ENCODE measurements at places on chromosomes 6 and 20. TPM values are rescaled to one million over a fixed set of nuclear protein-coding genes. Genes with fewer than 3 reads are reported as not detected.

DNA sequence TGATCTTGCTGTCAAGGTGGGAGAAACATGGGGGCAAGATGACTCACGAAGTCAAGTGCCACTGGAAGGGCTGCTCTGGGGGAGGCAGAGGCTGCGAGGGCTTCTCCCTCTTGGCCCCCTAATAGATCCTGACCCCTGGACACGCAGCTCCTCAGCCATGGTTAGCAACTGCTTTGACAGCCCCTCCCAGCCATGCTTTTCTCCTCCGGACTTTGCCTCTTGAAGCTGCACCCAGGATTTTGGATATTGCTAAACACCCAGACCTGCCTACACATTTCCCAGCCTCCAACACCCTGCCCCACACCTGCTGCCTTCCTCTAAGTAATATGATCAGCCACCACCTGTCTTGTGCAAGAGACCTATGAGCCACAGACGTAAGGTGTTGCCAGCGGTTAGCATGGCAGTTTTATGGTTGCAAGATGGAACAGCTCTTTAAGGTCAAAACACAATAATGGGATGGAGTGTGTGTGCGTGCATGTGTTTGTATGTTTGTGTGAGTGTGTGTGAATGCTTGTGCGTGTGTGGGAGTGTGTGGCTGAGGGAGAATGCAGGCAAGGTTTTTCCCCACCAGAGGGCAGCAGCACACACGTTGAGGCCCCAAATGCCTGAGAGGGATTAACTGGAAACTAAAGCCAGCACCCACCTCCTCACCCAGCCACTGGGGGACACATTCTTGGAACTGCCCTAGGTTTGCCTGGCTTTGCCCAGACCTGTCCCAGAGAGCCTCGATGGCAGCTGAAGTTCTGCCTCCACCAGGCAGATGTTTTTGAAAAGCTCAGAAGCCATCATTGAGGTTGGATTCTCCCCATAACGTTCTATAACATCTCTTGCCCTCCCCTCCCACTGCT is 2.5 kb downstream of the IP6K3 start:
- H3K4me1 ChIP-seq, result peaks cover 6% of the 10 kb centered on the region
- H3K4me3 ChIP-seq, result no peak overlapping the region
- no peaks in the 10 kb centered on the region for H3K36me3 ChIP-seq
- DNase-seq, result peak; percentile 53
- H3K27me3 ChIP-seq, result peaks cover 33% of the 10 kb centered on the region
- H3K27ac ChIP-seq, result no peak overlapping the region

Gene SYNGAP1
- total RNA-seq, result 82.3 TPM

- H3K36me3 ChIP-seq, result no peaks in the 10 kb centered on the region
- no peak overlapping the region for H3K4me3 ChIP-seq
- peaks cover 46% of the 10 kb centered on the region for H3K27me3 ChIP-seq
- no peak overlapping the region for H3K27ac ChIP-seq
These were observed 3.3 kb upstream of the TFAP2C start for GRCh38 chr20:56625837-56626236.

DNA sequence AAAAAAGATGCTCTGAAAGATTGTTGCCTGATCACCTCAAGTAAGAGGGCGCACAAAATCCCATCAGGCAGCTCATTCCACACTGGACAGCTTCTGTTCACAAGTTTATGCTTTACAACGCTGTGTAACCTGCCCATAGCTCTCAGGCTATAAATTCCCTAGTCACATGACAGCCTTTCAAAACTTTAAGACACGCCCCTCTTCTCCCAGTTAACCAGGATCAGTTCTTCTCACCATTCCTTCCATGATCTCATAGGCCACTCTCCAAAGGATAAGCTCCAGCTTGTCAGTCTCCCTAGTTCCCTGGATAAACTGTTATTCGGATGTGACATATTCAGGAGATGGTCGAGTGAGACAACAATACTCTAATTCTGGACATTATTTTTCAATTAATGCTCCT is 15.0 kb downstream of the ADNP start:
- peaks cover 66% of the 10 kb centered on the region for H3K4me1 ChIP-seq
- DNase-seq, result no peak
- H3K27me3 ChIP-seq, result no peaks in the 10 kb centered on the region
- peak overlapping the region; percentile 82 for H3K27ac ChIP-seq

DNA sequence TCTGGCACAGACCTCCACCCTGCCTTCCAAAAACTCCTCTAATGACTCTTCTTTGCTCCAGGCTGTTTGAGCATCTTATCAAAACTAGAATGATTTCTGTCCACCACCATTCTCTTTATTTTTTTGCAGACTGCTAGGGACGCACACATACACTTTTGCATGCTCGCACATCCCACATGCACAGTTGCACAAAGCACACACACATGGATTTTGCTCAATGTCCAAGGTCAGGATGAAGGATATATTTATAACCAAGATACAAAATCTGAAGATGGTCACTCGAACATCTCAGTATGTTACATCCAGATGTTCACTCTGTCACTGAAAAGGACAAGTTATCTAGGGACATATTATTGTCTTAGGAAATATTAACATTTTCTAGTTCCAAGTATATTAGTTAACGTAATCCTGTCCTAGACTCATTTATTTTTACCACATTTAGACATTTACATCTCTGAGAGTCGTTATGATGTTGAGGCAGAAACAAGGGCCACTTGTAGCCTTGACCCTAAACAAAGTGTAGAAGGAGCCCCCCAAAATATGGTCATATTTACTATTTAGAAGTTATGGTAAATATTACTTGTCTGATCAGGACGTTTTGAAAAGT is 3.4 kb upstream of the SIM1 start:
- no peak overlapping the region for H3K27ac ChIP-seq
- no peak for DNase-seq
- H3K4me3 ChIP-seq, result peak overlapping the region; percentile 7
- H3K27me3 ChIP-seq, result peaks cover 83% of the 10 kb centered on the region

DNA sequence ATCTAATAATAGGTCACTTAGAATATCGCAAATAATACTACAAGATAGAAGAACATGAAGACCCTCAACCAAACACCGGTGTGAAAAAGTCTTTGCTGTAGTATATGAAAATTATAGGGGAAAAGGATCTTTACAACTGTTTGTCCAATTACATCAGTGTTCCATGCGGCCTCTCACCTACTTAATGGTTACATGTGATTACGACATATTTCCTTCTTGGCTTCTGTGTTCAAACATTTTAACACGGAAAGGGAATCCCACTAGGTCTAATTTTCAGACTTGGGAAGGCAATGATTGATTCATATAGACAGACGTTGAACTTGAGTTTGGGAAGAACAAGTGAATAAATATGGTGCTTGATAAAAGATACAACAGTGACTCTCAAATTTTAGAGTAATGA is 273.4 kb downstream of the KIF16B start:
- no peak overlapping the region for H3K4me3 ChIP-seq
- peaks cover 2% of the 10 kb centered on the region for H3K36me3 ChIP-seq
- no peaks in the 10 kb centered on the region for H3K27me3 ChIP-seq
- H3K27ac ChIP-seq, result no peak overlapping the region
- DNase-seq, result no peak
- no peaks in the 10 kb centered on the region for H3K4me1 ChIP-seq

Gene TCFL5
- 4.4 TPM for total RNA-seq

Gene CCR6
- total RNA-seq, result 57.4 TPM

Gene CAPN11
- 1.0 TPM for total RNA-seq

DNA sequence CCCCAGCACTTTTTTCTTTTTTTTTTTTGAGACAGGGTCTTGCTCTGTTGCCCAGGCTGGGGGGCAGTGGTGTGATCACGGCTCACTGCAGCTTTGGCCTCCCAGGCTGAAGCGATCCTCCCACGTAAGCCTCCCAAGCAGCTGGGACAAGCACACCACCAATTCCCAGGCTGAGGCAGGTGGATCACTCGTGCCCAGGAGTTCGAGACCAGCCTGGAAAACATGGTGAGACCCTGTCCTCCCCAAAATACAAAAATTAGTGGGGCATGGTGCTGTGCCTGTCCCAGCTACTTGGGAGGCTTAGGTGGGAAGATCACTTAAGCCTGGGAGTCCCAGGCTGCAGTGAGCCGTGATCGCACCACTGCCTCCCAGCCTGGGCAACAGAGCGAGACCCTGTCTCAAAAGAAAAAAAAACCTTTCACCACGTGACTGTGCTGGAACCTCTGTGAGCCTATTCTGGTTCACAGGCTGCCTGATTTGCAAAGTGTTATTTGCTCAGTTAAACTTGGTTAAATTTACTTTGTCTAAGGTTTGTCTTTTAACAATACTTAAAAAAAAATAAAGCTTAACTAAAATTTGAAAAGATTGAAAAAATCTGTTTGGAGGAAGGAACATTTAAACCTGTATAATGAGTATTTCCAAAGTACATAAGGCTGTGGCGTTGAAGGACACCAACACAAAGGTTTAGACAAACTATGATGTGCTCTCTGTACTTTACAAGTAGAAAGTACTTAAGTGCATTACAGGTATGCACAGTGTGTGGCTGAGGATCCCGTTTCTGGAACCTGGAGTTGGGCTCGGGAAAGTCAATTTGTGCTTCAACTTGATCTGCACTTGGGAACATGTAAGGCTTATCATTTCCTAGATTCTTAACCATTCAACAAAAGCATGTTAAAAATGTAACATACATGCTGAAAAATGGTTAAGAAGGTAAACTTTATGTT is 55.0 kb downstream of the PPP1R3G start:
- no peak overlapping the region for H3K4me3 ChIP-seq
- H3K27me3 ChIP-seq, result no peaks in the 10 kb centered on the region
- peaks cover 11% of the 10 kb centered on the region for H3K4me1 ChIP-seq
- H3K27ac ChIP-seq, result no peak overlapping the region
- H3K36me3 ChIP-seq, result no peaks in the 10 kb centered on the region

Gene GTSF1L
- not detected for total RNA-seq

DNA sequence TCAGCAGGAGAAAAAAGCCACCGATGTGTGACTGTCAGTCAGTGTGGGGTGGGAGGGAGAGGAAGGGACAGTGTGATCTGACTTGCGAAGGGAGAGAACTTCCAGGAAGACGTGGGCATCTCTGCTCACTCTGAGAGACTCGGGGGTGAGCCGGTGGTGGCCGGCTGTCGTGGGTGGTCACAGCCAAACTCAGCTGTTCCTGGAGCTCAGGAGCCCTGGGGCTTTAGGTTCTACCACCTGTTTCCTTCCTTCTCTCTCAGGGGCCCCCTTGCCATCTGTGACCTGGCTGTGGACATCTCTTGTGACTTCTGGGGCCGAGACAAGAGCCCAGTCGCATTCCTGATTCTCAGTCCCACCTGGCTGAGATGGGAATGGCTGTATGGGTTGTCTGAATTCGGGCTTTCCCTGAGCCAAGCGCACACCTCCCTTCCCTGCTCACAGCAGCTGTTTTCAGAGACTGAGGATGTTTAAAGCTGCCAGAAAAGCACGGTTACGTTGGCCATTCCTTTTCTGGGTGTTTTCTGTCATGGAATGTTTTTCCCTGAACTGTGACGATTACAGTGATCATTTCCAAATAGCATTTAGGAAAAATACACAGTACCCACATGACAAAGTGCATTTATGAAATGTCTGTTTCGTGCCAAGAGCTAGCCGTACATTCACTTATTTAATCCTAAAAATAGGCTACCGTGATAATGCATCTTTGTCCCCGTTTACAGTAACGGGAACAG is 36.5 kb downstream of the SYNJ2 start:
- H3K4me3 ChIP-seq, result no peak overlapping the region
- H3K36me3 ChIP-seq, result peaks cover 7% of the 10 kb centered on the region
- peaks cover 24% of the 10 kb centered on the region for H3K4me1 ChIP-seq
- no peak overlapping the region for H3K27ac ChIP-seq
- no peaks in the 10 kb centered on the region for H3K27me3 ChIP-seq
- DNase-seq, result no peak

- no peaks in the 10 kb centered on the region for H3K4me1 ChIP-seq
- peaks cover 14% of the 10 kb centered on the region for H3K27me3 ChIP-seq
- H3K36me3 ChIP-seq, result no peaks in the 10 kb centered on the region
- no peak overlapping the region for H3K27ac ChIP-seq
- DNase-seq, result no peak
These were observed 28.8 kb downstream of the TFAP2C start for GRCh38 chr20:56657879-56658278.

GRCh38 chr6:170385506-170385905 is 78.9 kb downstream of the FAM120B start:
- no peak for DNase-seq
- no peaks in the 10 kb centered on the region for H3K36me3 ChIP-seq
- no peaks in the 10 kb centered on the region for H3K4me1 ChIP-seq
- H3K27ac ChIP-seq, result peak overlapping the region; percentile 21
- H3K4me3 ChIP-seq, result no peak overlapping the region

GRCh38 chr6:35413911-35414310 is 38.2 kb upstream of the FANCE start:
- peaks cover 7% of the 10 kb centered on the region for H3K36me3 ChIP-seq
- DNase-seq, result no peak
- no peak overlapping the region for H3K4me3 ChIP-seq
- H3K27ac ChIP-seq, result no peak overlapping the region
- H3K4me1 ChIP-seq, result peaks cover 40% of the 10 kb centered on the region

Gene GRM1
- not detected for total RNA-seq

GRCh38 chr20:891058-891705 is 25.0 kb downstream of the ANGPT4 start:
- peak overlapping the region; percentile 67 for H3K27ac ChIP-seq
- peaks cover 10% of the 10 kb centered on the region for H3K4me1 ChIP-seq
- peaks cover 7% of the 10 kb centered on the region for H3K36me3 ChIP-seq
- no peak for DNase-seq

GRCh38 chr6:135322427-135323201 is 141.5 kb downstream of the MYB start:
- H3K4me3 ChIP-seq, result no peak overlapping the region
- H3K27me3 ChIP-seq, result no peaks in the 10 kb centered on the region
- H3K4me1 ChIP-seq, result no peaks in the 10 kb centered on the region
- no peak for DNase-seq
- H3K36me3 ChIP-seq, result no peaks in the 10 kb centered on the region

DNA sequence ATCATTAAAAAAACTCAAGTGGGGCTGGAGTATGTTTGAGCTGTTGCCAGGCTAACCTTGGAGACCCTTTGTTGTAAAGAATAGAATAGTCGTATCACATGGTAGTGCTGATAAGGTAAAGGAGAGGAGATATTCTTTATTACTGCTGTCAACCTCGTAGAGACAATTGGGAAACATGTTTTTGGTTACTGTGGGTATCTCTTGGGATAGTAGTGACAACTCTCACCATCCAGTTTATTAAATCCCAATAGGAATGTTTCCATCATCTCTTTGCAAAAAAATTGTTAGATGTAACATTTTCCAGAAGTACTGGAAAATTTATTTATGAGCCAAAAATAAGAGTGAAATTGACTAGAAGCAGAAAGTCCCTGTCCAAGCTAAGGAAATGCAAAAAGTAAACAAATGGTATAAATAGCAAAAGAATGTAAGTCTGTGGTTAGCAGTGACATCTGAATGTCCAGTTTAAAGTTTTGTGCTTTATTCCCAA is 829.3 kb upstream of the CITED2 start:
- H3K36me3 ChIP-seq, result no peaks in the 10 kb centered on the region
- no peaks in the 10 kb centered on the region for H3K27me3 ChIP-seq
- DNase-seq, result no peak
- H3K4me3 ChIP-seq, result no peak overlapping the region
- peaks cover 3% of the 10 kb centered on the region for H3K4me1 ChIP-seq
- no peak overlapping the region for H3K27ac ChIP-seq

DNA sequence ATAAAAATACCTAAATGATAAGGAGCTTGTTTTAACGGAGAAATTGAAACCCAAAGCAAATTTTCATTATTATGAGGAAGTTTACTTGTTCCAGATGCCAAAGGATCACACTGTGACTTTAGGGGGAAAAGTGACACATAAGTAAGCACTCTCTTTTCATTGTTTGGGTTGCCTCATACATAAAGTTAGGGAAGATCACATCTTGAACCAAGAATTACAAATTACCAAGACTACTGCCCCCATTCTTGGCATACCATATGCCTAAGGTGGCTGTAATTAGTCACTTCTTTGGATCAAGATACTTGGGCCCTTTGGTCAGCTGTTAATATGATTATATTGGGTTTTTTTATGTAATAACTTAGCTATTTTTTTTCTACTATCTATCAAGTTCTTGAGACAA is 269.0 kb downstream of the COL12A1 start:
- H3K4me1 ChIP-seq, result no peaks in the 10 kb centered on the region
- no peak overlapping the region for H3K4me3 ChIP-seq
- no peaks in the 10 kb centered on the region for H3K36me3 ChIP-seq
- H3K27ac ChIP-seq, result no peak overlapping the region
